COLO829 (cell line): ENCODE measurements at places on chromosomes 5 and 9.

- no peak for DNase-seq
Measured at GRCh38 chr5:119631660-119632059, 2.3 kb downstream of the FAM170A start.

DNA sequence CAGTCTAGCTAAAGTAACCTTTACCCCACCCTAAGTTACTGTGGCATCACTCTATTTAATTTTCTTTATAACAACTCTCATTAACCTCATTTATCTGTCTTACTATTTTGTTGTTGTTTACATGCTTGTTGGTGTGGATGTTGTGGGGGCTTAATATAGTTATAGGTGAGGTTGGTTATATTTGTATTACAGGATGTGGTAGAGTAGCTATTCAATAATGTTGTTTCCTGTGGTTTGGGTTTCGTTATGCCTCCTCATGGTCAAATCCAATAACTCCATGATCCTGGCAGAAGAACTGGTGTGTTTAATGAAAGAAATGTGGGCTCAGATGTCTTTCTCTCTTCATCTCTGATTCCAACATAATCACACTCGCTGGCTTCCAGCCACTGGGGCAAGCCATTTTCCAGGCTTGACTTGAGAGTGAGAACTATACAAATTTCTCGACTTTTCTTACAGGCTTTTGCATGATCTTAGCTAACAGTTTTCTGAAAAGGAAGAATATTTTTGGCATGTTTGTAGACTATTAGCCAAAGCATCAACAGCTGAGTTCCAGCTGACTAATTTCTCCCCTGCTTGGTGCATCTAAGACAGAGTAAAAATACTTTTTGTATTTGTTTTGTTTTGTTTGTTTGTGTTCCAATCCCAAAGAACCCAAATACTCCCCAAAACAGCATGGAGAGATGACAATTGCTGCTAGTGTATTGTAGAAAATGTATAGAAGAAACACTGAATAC is 303.7 kb upstream of the PAPPA start:
- no peak for DNase-seq

- DNase-seq = no peak
Measured at GRCh38 chr5:178323541-178323865, 90.9 kb upstream of the PHYKPL start.

DNA sequence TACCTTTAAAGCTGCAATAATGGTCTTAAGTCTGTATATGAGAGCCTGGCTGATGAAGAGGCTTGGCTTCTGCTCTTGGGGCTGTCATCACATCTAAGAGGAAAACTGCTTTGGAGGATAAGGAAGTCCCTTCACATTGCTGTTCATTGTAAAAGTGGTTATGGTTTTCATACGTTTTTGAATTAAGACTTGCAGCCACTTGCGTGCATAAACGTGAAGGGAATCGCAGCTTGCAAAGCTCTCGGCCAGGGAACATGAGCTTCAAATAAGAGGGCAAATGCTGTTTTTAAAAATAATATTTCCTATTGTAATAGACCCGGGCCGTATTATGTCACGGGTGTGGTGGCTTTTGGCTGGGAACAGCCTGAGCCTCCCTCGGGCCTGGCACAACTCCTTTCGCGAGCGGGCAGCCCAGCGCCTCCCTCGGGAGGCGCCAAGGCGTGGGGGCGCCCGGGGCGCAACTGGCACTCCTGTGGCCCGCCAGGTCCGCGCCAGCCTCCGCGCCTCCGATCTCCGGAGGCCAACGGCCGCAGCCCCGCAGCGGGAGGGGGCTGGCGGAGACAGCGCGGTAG is 538 bp upstream of the ARHGEF28 start:
- no peak for DNase-seq

- no peak for DNase-seq
Measured at GRCh38 chr5:6349387-6349786, 29.0 kb downstream of the MED10 start.

DNA sequence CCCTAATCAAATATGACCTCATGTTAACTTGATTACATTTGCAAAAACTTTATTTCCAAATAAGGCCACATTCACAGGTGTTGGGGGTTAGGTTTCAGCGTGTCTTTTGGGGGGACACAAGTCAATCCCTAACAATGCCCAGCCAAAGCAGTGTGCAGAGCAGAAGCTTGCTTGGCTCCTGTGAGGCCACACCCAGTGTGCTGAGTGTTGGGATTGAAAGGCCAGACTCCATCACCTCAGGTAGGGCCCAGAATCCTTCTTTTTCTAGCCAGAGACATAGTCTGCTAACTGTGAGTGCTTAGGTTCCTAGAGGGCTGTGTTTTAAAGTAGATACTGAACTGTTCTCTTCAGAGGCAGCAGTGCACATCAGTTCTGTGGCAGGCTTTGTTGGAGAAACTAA is 27.9 kb downstream of the KDM4C start:
- DNase-seq = no peak

DNA sequence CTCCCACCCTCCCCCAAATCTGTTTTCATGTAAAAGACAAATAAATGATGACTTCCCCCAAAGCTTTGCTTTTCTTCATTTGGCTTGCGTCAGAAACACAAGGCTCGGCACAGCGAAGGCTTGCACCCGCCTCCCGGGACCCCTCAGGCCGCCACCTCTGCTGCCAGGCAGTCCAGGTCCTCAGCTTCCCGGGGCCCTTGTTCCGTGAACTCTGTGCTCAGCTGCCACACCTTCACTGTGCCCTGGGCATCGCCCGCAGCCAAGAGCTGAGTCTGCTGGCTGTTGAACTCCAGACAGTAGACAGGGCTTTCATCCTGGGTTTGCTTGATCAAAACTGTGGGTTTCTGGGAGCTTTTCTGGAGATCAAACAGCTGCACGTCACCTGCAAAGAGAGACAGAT is 23.0 kb downstream of the DYNC2I2 start:
- no peak for DNase-seq

DNA sequence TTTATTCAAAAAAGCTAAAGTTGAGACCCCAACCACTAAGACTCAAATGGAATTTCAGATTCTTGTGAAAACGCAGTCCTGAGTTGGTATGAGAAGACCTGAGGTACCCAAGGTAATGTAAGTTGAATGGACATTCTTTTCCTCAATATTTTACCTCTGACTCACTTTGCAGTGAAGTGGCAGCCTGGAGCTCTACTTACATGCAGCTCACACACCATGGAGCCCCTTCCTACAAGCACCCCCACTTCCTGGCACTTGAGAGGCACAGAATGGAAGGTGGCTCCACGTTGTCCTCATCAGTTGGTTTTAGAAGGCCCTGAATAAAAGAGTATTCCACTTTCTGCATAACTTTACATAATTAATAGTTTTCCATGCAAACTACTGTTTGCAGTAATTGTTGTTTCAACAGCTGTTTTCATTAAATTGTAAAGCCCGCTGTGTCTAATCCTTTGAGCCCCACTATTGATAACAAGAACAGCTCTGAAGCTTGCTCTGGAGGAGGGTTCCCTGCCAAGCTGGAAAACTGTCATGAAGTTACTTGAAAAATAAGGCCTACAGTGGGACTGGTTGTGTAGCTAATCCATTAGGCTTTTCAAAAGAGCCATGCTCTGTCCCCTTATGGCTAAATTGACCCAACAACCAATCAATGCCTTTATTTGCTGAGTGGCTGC is 102.2 kb upstream of the SPATA31D4 start:
- no peak for DNase-seq

DNA sequence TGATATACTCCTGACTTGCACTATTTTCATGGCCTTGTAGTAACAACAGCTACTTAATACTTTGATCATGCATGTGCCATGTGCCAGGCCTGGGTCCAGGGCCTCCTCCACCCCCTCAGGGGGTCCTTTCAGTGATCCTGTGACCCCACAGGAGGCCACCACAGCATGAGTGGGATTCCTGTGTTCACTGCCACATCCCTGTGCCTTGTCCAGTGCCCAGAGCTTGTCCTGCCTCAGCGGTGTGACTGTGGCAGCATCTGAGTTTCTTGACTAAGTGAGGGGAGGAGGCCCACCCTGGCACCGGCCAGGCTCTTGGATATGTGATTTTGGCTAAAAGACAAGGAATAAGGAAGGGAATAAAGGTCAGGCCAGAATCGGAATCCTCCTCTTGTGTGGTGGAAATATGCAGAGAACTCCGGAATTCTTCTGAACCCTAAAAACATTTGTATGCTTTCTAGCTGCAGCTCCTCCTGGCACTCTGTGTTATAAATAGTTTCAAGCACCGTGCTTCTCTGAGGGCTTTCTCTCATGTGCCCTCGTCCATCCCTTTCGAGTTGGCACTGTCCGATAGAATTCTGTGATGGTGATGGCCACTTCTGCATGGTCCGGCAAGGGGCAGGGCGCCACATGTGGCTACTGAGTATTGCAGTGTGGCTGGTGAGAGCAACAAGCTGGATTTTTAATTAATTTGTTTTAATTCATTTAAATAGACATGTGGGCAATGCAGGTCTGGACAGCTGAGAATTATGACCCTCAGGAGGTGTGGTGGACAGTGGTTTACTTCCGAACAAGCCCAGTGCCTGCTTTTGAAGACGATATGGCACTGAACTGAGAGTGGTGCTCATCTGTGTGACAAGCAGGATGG is 31.8 kb downstream of the TENT4A start:
- DNase-seq = no peak

GRCh38 chr5:139295346-139296057 is 2.0 kb downstream of the MATR3 start:
- no peak for DNase-seq

DNA sequence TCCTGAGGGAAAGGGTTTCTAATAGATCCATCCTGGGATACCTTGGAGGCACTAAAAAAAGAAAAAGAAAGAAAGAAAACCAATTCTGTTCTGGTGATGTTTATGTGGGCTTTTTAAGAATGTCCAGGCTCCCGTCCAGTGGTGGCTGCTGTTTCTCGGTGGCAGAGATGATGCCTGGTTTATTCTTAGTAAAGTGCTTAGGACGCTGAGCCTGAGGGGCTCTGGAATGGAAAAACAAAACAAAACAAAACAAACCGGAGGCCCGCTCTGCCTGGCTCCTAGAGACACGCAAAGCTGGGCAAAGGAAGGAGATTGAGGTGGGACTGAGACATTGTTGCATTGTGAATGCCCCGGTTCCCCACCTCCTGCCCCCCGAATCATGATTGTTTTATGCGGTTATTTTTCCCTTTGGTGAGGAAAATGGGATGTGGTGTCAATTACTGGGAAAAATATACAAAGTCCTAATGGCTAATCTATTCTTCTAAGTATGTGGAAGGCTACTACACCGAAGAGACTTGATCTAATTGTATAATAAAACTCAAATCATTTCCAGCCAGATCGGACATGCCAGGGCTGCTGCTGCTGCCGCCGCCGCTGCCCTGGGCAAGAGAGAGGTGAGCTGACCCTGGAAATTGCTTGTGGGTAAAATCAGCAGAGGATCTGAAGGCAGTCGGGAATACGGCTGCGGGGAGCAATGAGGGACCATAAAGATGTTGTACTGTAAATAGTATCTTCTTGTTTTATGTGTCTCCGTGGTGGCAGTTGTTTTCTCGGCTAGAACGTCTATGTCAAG is 644.9 kb downstream of the CCDC171 start:
- DNase-seq = no peak

DNA sequence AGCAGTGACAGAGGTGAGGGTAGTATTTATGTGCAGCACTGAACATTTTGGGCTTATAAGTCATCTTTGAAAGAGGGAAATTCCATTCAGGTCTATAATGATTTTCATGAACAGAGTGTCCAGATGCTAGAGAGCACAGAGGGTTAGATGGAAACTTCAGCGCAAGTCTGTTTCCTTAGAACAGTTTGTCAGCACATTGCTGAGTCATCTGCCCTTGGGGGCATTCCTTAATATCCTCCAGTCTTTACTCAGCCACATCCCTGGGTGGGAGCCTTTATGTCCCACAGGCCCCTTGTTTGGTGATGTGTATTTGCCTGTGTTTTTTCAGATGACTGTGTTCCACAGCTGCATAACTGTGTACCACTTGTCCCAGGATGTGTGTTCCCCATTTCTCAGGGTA is 138.5 kb upstream of the S1PR3 start:
- peak; percentile 82 for DNase-seq

DNA sequence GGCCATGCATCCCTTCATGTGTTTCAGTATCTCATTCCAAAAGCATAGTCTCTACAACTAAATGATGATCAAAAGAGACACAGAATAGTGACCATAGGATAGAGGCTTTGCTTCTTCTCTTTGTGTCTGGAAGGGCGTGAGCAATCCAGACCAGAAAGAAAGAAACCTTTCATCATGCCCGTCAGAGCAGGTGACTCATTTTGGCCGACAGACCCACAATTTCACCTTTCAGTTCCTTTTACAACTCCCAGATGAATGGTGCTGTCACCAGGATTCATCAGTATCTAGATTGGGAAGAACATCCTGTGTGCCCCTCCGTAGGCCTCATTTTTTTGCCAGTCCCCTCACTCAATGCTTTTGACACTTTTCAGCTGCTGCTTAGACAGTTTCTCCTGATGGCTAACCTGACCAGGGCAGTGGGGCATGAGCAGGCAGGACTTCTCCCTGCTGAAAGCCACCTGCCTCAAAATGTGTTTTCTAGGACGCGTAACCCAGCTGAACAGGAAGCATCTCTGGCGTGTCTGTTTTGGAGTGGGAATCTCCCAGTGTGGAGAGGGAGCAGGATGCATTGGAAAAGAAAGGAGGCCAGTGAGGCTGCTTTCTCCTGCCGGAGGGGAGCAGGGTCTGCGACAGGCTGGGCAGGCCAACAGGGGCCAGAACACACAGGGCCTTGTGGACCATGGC is 21.2 kb downstream of the ABLIM3 start:
- peak; percentile 72 for DNase-seq

- no peak for DNase-seq
Measured at GRCh38 chr5:156716591-156717380, 133.3 kb upstream of the PPP1R2B start.

DNA sequence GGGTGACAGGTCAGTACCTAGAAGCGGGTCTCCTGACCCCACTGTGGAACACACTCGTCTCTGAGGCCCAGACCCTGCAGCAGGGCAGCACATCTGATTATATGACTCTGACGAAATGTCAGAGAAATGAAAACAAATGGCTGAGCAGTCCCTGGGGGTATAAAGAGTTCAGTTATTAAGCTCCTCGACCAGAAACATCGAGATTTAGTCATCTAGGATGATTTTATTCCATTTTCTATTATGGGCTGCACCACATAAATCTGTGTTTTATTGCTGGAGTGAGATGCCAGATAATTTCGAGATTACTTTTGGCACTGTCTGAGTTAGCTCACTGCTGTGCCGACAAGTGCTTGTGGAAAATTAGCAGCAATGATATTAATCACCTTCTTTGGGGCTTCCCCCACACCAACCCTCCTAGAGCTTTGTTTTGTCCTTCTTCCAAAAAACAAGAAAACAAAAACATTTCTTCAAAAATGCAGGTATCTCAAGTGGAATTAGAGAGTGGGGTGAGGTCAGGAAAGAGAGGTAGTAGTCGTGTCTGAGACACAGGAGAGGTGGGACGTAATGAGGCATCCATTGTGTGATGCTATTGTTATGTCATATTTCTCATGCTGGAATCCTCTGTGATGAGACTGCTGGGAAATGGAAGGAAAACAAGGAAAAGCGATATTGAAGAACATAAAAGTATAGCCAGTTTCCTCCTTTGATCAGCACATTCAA is 495.5 kb downstream of the DMAC1 start:
- no peak for DNase-seq

- no peak for DNase-seq
Measured at GRCh38 chr9:89802781-89803355, 198.1 kb downstream of the GADD45G start.

GRCh38 chr9:92608909-92609445 is 61.0 kb downstream of the IPPK start:
- no peak for DNase-seq

GRCh38 chr5:57745029-57745428 is 262.4 kb upstream of the ACTBL2 start:
- peak; percentile 53 for DNase-seq
